ENCODE measurements at places on chromosomes 12 and 14.

DNA sequence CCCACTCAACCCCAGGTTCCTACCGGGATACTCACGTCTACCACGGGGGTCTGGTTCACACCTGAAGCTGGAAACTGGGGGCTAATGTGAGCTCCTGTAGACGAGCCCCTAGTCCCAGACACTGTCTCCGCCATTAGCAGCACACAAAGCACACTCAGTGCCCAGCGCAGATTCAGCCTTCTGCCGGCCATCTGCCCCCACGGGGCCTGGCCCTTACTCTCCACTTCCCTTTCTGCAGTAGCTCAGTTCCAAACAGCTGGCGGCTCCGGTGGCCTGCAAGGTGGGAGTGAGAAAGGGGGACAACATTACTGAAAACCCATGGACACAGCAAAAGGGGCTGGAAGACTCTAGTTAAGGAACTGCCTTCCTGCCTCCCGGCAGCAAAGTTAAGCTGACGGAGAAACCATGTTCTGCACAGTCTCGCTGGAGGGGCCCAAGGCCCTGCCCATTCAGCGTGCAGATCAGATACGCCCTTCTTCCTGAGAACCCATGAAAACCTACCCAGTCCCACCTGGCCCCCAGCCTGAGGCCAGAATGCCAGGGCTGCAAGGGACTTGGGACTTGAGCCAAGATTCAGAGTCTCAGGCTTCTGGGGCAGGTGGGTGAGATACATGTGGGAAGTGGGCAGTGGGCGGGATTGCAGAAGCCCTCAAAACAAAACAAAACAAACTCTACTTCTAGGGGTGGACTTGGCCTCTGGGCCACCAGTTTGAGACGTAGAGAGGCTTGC is 2.1 kb downstream of the SLC8B1 start:
- DNase-seq = no peak

DNA sequence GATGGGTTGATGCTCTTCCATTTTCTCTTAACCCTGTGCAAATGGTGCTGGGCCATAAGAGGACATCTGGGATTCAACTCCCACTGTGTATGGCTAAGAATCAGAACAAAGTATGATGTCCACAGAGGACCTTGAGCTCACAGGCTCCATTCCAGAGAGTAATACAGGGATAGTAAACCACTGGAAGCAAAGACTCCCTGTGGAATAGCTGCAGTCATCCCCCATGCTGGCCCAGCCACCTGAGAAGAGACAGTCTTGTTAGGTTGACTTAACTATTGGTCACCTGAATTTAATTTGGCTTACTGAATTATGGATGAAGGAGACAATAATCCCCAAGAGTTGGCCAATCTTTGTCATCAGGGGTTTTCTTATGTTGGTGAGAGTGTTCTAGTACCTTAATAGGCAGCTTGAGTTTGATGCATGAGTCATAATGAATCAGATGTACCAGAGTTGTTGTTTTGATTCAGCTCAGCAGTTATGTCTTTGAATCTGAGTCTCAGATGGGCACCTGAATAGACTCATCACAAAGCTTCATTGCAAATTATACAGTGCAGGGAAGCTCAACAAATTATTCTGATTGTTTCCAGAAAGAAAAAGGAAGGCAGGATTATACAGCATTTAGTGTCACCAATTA is 122.7 kb downstream of the SSPN start:
- DNase-seq = peak; percentile 16

GRCh38 chr12:57047981-57048380 is 1.9 kb downstream of the MYO1A start:
- DNase-seq = no peak

- DNase-seq = no peak
These were observed 4.7 kb downstream of the LRP1-AS start for GRCh38 chr12:57142727-57143126.

GRCh38 chr12:12520273-12520672 is 42.4 kb downstream of the DUSP16 start:
- DNase-seq = no peak

DNA sequence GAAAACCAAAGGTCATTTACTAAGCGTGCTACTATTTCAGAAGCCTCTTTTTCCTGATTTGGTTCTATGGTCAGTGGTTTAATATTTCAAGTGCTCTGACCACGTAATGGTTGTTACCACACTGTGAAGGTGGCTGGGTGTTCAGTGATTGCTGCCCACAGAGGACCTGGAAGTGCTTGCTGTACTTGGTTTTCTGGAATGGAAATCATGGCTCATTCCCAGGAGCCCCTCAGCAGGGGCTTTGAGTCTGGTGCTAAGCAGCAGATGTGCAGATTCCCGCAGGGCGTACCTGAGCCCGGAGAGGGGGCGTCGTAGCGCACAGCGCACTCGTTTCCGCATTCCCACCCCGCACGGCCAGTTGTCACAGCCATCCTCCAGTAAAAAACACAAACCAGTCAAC is 50.5 kb downstream of the TRAF3 start:
- DNase-seq = no peak

- no peak for DNase-seq
These were observed 183.8 kb downstream of the PAX9 start for GRCh38 chr14:36845356-36846012.

- DNase-seq = no peak
These were observed 3.8 kb upstream of the TAC3 start for GRCh38 chr12:57019983-57020719.

- no peak for DNase-seq
These were observed 4.3 kb downstream of the NFE2 start for GRCh38 chr12:54296393-54297099.

DNA sequence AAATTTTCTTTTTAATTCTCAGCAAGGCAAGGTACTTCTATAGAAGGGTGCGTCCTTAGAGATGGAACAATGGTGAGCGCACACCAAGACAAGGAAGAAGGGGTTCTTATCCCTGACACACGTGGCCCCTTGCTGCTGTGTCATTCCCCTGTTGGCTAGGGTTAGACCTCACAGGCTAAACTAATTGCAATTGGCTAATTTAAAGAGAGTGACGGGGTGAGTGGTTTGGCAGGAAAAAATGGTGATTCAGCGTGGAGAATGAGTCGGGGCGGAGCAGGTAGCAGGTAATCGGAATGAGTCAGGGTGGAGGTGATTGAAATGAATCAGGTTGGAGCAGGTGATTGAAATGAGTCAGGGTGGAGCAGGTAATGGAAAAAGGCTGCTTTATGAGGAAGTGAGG is 36.3 kb upstream of the HECTD1 start:
- DNase-seq = no peak

DNA sequence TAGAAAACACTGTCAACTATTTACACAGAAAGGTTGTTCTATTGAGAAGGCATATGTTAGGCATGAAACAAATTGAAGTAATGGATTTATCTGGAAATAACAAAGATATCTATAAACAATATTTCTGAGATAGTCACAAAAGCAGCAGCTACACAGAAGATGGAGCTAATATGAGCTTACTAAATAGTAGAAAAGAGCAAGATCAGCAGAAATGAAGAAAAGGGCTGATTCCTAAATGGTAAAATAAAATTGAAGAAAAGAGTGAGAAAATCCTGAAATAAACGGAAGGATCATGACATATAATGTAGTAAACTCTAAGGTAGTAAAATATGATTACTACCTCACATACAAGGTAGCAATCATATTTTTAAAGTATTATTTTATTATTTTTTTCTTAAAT is 1263.9 kb downstream of the FSCB start:
- DNase-seq = no peak

DNA sequence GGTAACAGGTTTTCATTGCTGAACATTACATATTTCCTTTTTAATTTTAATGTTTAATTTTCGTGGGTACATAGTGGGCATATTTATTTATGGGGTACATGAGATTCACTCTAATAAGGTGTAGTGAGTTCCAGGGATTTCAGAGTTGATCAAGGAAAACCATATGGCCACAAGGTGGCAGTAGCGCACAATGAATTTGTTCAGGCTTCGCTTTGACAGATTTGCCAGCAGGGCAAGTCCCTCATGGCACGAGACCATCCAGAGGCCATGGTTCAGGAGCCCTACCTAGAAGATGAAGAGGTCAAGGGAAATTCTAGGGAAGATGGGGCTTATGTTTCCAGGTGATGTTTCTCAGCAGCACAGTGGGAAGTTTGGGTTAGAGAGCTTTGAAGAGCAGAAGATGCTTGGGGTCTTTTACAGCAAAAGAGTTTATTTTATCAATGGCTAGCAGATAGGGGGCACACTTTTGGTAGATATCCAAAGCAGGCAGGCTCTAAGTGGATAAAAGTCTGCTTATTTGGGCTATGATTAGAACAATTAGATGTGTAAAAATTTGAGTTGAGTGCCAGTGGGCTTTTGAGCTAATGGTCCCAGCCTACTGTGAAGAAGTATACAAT is 1004.4 kb downstream of the AACS start:
- DNase-seq = no peak

DNA sequence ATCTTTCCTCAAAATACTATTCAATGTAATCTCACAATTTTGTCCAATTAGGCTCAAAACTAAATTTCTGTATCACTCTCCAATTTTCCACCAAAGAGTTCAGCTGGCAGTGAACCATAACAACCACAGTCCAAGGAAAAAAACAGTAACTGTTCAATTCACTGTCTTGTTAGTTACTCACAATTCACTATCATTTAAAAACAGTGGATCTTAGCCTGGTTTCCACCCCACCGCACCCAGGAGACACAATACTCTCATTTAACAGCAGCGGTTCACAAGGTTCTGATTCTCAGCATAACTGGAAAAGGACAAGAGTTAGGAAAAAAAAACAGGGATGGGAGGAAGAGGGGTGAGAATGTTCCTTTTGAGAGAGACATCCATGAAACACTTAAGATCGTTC is 40.5 kb downstream of the MED13L start:
- no peak for DNase-seq

DNA sequence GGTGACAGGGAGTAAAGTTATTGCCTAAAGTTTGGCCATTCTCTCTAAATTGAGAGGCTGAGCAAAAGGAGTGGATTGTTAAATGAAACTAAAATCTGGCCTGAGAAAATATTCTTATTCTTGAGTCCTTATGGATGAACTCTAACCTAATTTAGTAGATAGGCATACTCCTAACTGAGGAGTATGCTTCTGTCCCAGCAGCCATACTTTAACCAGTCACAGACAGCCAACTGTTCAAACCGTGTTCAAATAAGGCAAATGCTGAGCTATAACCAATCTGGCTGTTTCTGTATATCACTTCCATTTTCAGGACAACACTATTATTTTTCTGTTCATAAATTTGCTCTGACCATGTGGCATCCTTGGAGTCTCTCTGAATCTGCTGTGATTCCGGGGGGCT is 75.9 kb upstream of the RERGL start:
- no peak for DNase-seq

DNA sequence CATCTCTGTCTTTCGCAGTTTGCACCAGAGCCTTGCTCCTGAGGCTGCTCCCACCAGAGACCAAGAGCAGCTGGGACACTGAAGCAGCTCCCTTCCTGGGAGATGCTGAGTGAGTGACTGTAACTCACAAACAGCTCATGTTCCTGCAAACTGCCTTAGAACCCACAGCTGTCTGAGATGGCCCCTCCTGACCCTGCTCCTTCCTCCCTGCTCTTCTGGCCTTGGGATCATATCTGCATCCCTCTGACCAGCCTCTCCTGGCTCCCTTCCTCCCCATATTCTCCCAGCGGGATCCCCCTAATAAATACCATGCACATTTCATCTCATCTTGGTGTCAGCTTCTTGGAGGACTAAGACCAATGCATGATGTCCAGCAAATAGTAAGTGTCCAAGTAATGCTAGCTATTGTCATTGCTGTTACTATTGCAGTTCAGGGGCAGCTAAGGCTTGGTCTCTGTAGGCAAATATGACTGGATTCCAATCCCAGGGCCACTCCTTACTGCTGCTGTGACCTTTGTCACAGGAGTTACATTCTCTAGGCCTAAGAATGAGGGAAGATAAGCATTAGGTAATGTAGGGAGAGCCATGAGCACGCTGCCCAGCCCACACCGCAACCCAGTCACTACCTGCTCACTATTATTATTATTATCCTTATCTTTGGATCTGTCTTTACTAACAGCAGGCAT is 47.9 kb downstream of the SYNE3 start:
- no peak for DNase-seq

- no peak for DNase-seq
These were observed 39.9 kb downstream of the DNAI7 start for GRCh38 chr12:25155022-25155576.

GRCh38 chr12:105855361-105856047 is 283.2 kb downstream of the NUAK1 start:
- no peak for DNase-seq
